ENCODE measurements at places on chromosomes 7 and 10.
A peak's percentile ranks its signal among the peaks of the same experiment; 100 is the strongest.

- DNase-seq = no peak
Measured at GRCh38 chr7:144256112-144256511, 8.5 kb downstream of the OR2A7 start.

DNA sequence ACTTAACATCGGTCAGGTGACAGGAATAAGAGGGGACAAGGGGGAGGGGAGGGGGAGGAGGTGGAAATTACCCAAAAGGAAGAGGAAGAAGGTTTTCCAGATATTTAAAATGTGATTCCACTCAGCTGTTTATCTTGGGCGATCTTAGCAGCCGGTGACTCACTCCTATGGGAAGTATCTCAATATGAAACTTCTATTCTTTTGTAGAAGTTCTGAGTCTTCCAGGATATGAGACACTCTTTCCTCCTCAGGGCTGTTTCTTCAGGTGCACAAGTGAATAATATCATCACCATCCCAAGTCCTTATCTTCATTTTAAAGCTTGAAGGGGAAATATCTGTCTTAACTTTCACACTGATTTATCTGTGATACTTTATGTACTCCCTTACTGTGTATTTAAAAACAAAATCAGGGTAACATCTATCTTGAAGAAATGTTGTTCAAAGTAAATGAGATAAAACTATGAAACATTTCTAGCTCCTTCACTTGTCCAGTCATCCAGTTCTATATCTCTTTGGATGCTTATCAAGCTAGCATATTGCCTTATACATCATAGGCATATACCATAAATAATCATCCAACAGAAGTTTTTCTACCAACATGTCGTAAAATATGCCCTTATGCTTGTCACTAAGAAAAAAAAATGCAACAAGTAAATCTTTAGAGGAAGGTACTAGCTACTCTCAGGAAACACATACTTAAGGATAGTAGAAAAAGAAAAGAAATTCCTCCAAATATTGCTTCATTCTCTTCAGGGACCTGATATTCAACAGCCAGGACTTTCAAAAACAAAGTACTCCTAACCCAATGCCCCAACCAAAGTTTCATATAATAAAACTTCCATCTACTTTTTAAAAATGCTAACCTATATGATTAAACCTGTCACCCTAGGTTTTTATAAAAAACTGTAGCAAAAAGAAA, 13.7 kb downstream of the DOCK4 start:
- no peak for DNase-seq

GRCh38 chr7:98217623-98218582, 6.7 kb downstream of the BHLHA15 start:
- peak; percentile 86 for DNase-seq

GRCh38 chr7:27191161-27191731, 6.2 kb upstream of the HOXA11 start:
- no peak for DNase-seq

DNA sequence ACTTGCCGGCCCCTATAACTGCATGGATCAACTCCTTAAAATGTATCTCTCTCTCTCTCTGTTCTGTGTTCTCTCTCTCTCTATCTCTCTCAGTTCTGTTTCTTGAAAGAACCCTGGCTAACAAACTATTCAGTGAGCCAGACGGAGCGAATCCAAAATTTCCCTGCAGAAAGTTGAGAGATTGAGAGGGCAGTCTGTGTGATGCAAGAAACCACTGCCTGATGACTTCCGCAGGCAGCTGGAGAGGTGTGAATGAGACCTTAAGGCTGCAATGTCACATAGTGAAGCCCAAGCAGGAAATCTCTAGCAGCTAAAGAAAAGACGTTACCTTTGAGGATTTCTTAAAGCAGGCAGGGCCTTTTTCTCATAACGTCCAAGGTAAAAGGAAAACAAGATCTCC, 17.3 kb downstream of the FAM107B start:
- no peak for DNase-seq

- DNase-seq = peak; percentile 17
Measured at GRCh38 chr7:99559175-99559915, 903 bp downstream of the ZNF655 start.

DNA sequence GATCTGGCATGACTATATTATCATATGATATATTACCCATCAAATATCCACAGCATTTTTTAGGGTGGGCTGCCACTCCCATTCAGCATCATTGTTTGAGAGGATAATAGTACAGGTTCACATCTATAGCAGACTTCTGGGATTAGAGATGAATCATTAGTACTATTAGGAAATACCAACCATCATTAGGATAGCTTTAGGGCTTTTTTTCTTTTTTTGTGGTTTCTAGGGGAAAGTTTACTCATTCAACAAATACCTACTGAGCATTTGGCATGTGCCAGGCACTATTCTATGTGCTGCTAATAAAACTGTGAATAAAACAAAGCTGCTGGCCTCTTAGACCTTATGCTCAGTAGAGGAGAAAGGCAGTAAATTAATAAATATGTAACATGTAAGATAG, 40.6 kb downstream of the NHLRC2 start:
- no peak for DNase-seq

- DNase-seq = no peak
Measured at GRCh38 chr10:121668314-121669027, 70.2 kb upstream of the FGFR2 start.

- no peak for DNase-seq
Measured at GRCh38 chr10:111705021-111705420, 478.5 kb downstream of the GPAM start.

DNA sequence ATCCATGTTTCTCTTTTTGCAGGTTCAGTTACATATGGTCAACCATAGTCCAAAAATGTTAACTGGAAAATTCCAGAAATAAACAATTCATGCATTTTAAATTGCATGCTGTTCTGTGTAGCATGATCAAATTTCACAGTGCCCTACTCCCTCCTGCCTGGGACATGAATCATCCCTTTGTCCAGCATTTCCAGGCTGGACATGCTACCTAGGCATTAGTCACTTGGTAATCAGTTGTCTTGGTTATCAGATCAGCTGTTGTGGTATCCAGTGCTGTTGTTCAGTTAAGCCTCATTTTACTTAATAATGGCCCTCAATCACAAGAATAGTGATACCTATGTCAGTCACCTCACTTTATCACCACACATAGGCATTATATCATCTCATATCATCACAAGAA, 7.3 kb upstream of the PNLIP start:
- DNase-seq = no peak

GRCh38 chr10:95315509-95315908, 24.7 kb upstream of the PDLIM1 start:
- no peak for DNase-seq

GRCh38 chr7:20299647-20300312, 30.9 kb upstream of the ITGB8 start:
- DNase-seq = no peak

GRCh38 chr7:94041529-94041928, 37.4 kb upstream of the BET1 start:
- DNase-seq = no peak

DNA sequence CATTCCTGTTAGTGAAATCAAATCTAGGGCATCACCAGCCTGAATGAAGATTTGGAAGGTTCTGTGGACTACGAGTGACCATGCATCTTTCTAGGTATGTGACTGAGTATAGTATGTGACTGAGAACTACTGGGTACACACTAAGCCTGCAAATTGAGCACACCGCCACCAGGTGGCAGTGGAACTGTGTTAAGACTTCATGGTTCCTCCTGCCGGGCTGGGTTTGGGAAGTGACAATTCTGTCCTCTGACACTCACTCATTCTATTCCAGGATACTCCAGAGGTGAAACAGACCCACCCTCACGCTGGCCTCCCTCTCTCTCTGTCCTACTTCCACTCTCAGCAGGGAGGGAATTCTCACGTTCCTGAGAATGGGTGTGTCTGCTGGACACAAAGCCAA, 84.0 kb upstream of the TMEM248 start:
- peak; percentile 75 for DNase-seq

GRCh38 chr10:22816298-22816653, 101.9 kb upstream of the PIP4K2A start:
- no peak for DNase-seq

DNA sequence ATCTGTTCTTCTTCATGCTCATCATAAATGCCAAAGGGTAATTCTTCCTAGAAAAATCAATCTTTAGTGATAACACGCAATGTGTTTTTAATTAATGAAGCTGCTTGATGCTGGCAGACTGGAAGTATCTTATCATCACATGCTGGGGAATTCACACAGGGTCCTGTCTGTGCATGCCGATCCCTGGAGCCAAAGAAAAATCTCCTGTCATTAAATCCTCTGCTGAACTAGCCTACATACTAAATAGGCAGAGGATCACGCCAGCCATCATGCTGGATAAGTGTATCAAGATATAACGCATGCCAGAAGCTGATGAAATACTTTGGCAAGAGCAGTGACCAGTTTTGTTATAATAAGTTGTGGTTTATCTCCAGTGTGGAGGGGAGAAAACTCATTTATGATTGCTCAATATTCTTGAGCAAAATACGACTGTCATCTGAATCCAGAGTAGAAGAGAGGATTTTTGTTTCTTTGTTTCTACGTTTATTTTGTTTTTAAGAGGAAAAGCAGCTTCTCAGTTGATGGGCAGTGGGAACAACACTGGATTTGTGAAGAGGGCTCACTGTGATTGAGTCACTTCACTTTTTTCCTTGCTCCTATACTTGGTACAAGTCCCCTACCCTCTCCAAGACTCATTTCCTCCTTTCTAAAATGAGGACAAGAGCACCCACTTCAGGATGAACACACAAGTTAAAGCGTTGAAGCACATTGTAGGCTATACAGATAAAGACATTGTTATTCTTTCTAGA, 649.1 kb downstream of the TNS3 start:
- no peak for DNase-seq

- no peak for DNase-seq
Measured at GRCh38 chr10:79044036-79044632, 24.6 kb upstream of the ZMIZ1 start.

- DNase-seq = no peak
Measured at GRCh38 chr10:34786464-34786863, 28.6 kb downstream of the PARD3 start.

GRCh38 chr10:269440-270074, 134.3 kb downstream of the ZMYND11 start:
- DNase-seq = no peak

Data from Kasumi-1 (cell line).